Panc1 (cell line): ENCODE measurements at places on chromosomes 4 and X.
A peak's percentile ranks its signal among the peaks of the same experiment; 100 is the strongest.

DNA sequence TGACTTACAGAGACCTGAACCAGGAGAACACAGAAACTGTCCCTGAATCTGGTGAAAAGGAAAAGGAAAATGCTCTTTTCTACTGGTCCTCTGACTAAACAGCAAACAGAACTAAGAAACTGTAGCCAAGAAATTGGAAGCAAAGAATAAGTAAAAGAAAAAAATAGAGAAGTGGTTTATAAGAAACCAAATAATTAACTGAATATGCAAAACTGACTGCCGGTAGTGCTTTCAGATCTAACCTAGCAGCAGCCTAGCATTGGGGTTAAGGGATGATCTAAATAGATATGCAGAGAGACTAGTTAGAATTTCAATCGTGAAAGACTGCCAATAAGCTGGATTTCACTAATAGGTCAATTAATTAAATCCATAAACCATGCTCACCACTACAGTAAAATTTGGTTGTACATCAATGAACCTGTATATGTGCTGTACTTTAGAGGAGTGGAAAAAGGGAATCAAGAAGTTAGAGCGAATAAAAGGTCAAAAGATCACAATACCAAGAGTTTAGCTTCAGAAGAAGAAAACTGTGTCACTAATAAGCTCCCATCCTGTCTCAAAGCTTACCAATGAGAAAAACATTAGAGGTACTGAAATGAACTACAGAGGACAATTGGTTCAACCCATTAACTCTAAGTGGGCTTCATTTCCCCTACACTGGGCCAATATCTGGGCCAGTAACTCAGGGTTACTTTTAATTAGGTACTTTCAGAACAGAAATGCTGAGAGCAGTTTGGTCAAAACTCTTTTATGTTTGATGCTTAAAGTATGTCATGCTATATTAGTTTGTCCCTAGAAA, 53.6 kb downstream of the KLHL13 start:
- no peak for DNase-seq

- DNase-seq, result no peak
These were observed 5.3 kb upstream of the FGA start for GRCh38 chr4:154595807-154596206.

GRCh38 chr4:142226014-142226413, 589.6 kb downstream of the IL15 start:
- DNase-seq, result no peak

DNA sequence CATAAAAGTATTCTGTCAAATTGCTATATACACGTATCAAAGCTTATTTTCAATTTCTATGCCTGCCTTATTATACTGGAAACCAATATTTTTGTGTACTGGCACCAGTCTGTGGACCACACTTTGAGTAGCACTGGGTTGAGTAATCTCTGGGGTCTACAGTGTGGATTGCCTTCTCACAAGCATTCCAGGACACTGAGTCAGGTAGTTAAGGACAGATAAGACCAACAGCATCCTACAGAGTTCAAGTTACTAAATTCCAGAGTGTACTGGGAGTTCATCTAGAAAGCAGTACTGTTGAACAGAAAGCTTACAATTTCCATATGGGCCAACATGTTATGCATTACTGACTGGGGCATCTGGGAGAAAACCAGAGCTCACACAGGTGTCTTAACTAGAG, 61.8 kb downstream of the VMA21 start:
- DNase-seq, result no peak

- DNase-seq, result no peak
These were observed 1268.6 kb downstream of the FAM133A start for GRCh38 chrX:94942603-94943002.

DNA sequence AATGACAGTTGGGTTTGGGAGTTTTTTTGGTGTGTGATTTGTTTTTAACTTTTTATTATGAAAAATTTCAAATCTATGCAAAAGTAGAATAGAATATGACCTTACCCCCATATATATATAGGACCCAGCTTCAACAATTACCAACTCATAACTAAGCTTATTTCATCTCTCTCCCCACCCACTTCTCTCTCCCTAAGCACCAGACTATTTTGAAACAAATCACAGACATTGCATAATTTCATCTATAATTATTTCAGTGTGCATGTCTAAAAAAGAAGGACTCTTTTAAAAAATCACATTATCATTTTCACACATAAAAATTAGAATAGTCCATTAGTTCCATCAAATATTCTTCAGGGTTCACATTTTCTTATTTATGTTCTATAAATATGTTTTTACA, 28.3 kb upstream of the NKX6-1 start:
- DNase-seq, result no peak

GRCh38 chr4:37794056-37794455, 32.4 kb upstream of the PGM2 start:
- no peak for DNase-seq

- no peak for DNase-seq
These were observed 13.9 kb downstream of the RHOH start for GRCh38 chr4:40210776-40211175.

- no peak for DNase-seq
These were observed 157.6 kb downstream of the MAB21L2 start for GRCh38 chr4:150739591-150739990.

GRCh38 chrX:109959356-109959871, 43.5 kb upstream of the TMEM164 start:
- no peak for DNase-seq

DNA sequence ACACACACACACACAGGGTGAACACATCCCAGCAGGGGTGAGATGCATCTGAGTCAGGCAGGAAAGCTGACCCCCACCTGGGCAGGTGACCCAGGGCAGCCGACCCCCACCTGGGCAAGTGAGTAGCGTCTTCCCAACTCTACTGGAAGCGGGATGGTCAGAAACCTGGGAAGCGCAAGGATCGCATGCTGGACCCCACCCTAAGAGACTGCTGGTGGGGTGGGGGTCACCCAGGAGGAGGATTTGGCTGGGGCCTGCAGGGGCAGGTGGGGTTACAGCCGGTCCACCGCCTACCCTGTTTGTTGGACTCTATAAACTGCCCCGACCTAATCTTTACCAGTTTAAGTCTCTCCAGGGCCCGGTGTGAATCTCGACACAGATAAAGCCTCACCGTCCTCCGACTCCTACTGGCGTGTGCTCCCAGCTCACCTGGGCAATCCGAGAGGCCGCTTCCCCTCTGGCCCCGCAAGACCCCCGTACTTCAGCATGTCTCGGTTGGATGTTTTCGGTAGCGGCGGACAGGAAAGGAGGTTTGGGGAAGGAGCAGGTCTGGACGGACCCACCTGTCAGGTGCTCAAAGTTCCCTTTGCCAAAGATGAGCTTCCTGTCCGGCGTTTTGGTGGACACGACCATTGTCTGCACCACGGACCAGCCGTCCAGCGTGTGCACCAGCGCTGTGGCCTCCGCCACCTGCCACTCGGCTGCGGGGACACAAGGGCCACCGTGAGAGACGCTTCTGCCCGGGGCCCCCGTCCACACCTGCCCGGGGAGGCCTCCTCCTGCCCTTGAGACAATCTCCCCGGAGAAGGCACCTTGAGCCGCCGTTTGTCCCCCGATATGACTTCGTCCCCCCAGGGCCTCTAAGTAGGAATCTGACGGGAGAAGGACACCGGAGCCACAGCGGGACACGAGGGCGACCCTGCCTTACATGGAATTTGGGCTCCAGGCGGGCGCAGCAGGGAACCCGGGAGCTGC, 2.0 kb downstream of the GTPBP6 start:
- no peak for DNase-seq

GRCh38 chr4:104492183-104492771, 2.4 kb downstream of the CXXC4 start:
- no peak for DNase-seq

- DNase-seq, result no peak
These were observed 102.4 kb upstream of the TBL1X start for GRCh38 chrX:9362363-9362928.

DNA sequence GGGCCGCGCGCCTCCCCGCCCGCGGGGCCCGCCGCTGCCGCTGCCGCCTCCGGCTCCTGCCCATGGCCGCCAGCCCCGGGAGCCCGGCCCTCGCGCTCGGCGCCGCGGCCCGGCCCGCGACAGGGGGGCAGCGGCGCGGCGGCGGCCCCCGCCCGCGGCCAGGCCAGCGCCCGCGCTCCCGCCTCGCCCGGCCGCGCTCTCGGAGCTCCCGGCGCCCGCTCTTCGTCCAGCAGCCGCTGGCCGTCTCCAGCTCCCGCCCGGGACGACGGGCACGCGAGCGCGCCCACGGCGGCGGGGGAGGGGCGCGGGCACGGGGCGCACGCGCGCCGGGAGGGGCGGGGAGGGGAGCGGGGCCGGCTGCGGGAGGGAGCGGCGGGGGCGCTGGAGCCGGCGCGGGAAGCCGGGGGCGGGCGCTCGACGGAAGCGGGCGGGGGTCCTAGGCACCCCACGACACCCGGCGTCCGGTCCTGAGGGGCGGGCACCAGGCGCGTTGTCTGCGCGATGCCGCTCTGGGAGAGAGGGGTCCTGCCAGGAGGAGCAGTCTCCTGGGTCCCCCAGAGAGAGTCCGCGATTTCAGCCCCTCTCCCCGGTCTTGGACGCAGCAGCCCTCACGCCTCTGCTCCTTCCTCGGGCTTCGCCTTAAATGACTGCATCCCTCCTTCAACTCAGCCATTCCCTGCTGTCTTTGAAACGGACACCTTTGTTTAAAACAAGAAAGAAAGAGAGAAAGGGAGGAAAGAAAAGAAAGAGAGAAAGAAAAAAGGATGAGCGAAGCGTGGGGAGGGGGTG, 490 bp upstream of the PDZD4 start:
- no peak for DNase-seq

- no peak for DNase-seq
These were observed 26.9 kb downstream of the RAB40AL start for GRCh38 chrX:102963955-102964354.

- DNase-seq, result no peak
These were observed 3.5 kb downstream of the ADRA2C start for GRCh38 chr4:3769642-3770184.

- no peak for DNase-seq
These were observed 31.2 kb downstream of the CHM start for GRCh38 chrX:86016139-86016538.

- DNase-seq, result no peak
These were observed 23.2 kb downstream of the IL15 start for GRCh38 chr4:141659539-141659938.

GRCh38 chr4:164512124-164512523, 241.8 kb upstream of the SMIM31 start:
- no peak for DNase-seq

- no peak for DNase-seq
These were observed 113.8 kb upstream of the PUDP start for GRCh38 chrX:7261672-7262332.

DNA sequence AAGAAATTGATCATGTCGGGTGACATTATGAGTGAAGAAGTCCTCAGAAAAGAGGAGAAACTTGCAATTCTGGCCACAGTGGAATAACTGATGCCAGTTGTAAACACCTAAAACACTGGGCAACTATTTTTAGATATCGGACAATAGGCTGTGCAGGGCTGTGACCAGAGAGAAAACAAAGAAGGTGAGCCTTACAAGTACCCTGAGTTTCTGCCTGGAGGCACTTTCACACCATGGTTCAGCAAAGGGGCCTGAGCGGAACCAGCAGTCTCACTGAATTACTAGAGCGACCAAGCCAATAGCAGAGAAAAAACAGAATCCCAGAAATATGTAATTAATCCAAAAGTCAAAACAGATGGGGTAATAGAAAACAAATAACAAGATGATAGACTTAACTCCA, 11.2 kb downstream of the IRAK1 start:
- no peak for DNase-seq

DNA sequence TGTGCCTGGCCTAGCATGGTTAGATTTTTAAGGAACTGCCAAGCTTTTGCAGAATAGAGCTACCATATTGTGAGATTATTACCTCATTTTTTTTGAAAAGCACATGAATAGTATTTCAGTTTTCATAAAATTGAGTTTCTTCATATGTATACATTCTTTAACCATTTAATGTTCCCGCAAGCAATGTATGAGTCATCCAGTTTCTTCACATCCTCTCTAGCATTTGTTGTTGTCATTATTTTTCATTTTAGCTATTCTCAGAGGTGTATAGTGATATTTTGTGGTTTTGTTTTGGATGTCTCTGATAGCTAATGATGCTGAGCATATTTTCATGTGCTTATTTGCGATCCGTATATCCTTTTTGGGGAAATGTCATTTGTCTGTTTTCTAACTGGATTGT, 74.9 kb downstream of the GLUD2 start:
- DNase-seq, result no peak

DNA sequence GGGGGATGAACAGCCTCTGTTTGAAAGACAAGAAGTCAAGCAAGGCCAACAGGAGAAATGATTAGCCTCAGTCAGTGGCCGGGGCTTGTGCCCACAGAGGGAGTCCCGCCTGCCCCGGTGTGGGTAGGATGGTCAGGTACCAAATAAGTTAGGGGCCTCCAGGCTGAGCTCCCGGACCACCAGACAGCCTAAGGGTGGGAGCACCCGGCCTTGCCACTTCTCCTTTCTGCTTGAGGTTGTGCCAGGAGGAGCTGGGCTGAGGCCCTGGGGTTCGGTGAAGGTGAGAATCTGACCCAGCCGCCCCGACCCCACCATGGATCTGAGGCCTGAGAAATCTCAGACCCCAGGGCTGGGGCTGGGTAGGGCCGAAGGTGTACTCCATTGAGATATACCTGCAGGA, 48.8 kb downstream of the EFNB1 start:
- DNase-seq, result no peak

DNA sequence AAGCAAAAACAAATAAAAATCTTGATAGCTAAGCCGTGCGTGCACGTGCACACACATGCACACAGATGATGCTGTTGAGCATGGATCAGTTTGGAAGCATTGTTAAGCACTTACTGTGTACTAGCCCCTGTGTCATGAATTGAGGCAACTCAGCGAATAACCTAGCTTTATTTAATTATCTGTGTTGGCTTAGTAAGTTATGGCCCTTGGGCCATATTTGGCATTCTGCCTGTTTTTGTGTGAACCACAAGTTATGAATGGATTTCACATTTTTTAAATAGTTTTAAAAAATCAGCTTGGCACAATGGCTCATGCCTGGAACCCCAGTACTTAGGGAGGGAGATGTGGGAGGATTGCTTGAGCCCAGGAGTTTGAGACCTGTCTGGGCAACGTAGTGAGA, 113.6 kb upstream of the CBLL2 start:
- no peak for DNase-seq

DNA sequence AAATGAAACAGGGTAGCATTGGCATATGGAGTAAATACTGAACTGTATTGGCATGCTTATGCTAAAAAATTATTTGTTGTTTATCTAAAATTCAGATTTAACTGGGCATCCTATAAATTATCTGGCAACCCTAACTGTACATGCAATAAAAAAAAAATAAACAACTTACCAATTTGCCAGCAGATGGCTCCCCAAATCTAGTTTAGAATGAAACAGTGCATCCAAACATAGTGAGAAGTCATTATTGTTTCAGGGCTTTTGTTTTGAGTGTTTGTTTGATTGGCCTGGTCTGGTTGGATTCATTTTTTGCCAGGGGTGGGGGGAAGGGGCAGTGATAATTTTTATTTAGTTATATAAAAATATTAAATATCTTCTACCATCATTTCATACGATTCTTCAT, 12.8 kb upstream of the NSUN7 start:
- DNase-seq, result peak; percentile 25
